ENCODE measurements at places on chromosomes 4 and X. TPM values are rescaled to one million over a fixed set of nuclear protein-coding genes. Genes with fewer than 3 reads are reported as not detected.
A peak's percentile ranks its signal among the peaks of the same experiment; 100 is the strongest.

DNA sequence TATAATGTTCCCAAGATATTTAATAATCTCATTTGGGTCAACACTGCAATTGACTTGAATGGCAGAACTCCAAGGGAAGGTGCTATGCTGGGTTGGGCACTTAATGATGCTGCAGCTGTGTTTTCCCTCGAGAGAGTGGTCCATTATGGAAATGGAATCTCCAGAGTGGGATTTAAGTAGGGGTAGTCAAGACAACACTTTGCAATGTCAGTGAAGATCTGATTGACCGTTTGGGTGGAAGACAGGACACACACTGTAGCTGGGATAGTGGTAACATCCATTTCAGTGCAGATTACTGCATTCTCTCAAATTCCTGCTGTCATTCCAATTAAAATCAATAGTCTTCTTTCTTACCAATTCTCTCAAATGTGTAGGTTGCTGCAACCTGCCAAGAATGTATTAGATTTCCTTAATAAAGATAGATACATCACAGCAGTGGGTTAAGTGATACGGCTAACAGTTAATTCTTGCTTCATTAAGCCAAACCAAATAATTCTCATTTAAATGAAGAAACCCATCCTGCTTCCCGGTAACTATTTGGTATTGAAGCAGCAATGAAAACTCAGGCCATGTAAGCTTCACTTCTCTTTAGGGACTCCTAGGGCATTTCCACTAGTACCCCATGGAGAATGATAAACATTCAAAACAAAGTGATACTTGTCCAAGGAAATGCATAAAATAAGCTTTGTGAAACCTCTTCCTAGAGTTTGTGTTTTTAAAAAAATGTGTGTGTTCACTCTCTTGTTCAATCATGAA, 40.5 kb upstream of the RASGEF1B start:
- no peak for DNase-seq

The SOX3 gene
- not detected for total RNA-seq

The SNCA gene
- total RNA-seq = not detected

DNA sequence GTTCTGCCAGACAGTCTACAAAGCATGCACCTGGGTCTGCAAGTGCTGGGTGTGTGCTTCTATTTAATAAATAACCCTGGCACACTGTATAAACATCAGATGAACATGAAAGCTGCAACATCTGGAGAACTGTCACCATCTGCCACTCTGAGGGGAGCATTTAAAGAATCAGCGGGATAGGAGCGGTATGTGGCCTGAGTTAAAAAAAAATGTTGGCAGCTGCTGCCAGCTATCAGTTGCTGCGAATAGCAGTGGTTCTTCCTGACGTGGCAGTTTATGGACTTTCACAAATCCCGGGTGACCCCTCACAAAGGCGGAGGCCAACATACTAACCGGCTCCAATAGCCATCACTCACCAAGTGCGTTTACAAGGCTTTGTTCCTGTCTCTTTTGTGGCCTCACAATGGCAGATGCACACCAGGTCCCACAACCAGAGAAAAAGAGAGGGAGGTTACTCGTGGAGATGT, 95.1 kb downstream of the RASL11B start:
- no peak for DNase-seq

DNA sequence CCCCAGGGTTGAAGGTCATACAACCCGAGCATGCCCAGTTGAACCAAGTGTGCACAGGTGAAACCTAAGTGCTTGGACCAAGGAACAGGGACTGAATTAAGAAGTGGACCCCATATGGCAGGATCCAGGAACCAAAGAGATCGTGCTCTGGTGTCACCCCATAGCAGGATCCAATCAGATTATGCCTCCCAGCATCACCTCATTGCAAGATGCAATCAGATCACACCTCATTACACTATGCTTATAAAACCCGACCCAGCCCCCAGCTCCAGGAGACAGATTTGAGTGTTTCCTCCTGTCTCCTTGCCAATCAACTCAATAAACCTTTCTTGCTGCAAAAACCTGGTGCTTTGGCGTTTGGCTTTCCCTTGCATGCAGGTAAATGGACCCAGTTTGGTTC, 37.6 kb downstream of the EFHC2 start:
- DNase-seq = peak; percentile 1

The KIAA1210 gene
- total RNA-seq = 0.10 TPM

The CYSLTR1 gene
- total RNA-seq = not detected

The CXXC4 gene
- total RNA-seq = 0.48 TPM

The RAB9A gene
- total RNA-seq = 68.4 TPM

The S100P gene
- not detected for total RNA-seq

The PABPC1L2A gene
- not detected for total RNA-seq

DNA sequence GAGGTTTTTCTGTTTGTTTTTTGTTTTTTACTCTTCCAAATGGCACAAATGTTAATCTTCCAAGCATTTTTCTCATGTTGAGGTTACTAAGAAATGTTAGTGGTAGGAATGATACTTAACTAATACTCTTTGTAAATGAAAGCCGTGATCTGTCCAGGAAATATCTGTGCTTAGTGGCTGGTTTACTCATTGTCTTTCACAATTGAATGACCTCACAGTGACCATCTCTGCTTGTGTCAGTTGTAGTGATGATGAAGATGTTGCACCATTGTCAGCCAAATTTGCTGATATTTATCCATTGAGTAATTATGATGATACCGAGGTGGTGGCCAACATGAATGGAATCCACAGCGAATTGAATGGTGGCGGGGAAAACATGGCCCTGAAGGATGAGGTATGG, 93.5 kb downstream of the TNIP2 start:
- DNase-seq = peak; percentile 22

- peak; percentile 14 for DNase-seq
Observed at GRCh38 chr4:108118505-108118904, 50.2 kb downstream of the LEF1 start.

- peak; percentile 13 for DNase-seq
Observed at GRCh38 chrX:11531226-11531625, 134.5 kb downstream of the ARHGAP6 start.

DNA sequence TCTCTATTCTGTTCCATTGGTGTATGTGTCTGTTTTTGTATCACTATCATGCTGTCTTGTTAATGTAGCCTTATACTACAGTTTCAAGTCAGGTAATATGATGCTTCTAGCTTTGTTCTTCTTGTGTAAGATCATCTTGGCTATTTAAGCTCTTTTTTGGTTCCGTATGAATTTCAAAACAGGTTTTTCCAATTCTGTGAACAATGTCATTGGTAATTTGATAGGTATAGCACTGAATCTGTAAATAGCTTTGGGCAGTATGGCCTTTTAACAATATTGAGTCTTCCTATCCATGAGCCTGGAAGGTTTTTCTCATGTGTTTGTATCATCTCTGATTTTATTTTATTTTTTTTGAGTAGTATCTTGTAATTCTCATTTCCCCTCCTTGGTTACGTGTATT, 94.3 kb downstream of the ANAPC10 start:
- DNase-seq = no peak

DNA sequence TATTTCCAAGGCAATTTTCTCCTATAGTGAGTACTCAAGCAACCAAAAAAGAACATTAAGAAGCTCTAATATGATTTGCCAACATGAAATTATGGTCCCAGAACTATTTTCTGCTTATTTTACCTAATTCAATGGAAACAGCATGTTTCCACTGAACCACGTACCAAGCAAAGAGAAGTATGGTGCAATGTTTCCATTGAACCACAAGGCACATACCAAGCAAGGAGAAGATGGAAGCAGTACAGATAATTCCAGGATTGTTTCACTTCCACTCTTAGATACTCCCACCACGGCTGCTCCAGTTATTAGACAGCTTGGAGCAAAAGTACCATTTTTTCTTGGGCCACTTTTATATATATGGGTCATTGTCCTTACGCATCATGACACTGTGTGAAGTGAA, 164.9 kb downstream of the RNF150 start:
- no peak for DNase-seq

- DNase-seq = no peak
Observed at GRCh38 chr4:72568959-72569718, at the start of gene ADAMTS3. ADAMTS3 (minus strand) TSS chr4:72569221; CDS start chr4:72568762, 459 bp downstream.

- DNase-seq = no peak
Observed at GRCh38 chr4:159103384-159103990, 608 bp downstream of the RAPGEF2 start.

The TEX13D gene
- total RNA-seq = not detected

- DNase-seq = no peak
Observed at GRCh38 chrX:153869473-153870287, 16.3 kb downstream of the L1CAM start.

The SFRP2 gene
- total RNA-seq = not detected

The CT45A2 gene
- not detected for total RNA-seq

GRCh38 chr4:41796545-41797210, 48.2 kb upstream of the PHOX2B start:
- peak; percentile 6 for DNase-seq

The SNX12 gene
- total RNA-seq = 101 TPM

The NEUROG2 gene
- not detected for total RNA-seq

DNA sequence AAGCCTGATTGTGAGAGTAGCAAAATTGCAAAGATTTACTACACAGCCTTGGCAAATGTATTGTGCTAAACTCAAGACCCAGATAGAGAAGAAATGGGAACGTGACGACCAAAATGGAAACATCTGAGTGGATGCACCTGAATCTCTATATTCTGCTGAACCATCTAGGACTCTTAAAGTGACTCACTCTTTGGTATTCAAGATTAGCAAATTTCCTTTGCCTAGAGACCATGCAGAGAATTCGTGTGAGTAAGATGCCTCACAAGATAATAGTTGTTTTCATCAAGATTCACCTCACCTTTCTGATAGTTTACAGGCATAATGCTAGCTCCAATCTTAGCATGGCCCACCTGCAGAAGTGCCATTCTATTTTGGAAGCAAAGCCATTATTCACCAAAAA, 14.4 kb upstream of the ATOH1 start:
- peak; percentile 30 for DNase-seq

DNA sequence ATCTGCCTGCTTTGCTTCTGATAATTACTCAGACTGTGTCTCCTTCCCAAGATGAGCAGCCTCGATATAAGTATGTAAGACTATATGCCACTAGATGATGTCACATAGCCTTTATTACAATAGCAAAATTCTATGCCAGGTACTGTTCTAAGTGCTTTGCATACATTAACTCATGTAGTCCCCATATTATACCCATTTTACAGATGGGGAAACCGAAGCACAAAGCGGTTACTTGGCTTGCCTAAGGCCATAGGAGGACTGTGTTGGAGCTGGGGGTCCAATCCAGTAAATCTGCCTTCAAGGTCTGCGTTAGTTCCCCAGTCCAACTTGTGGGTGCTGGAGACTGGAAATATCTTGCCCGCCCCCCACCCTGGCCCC, 826 bp upstream of the SCML1 start:
- no peak for DNase-seq

- no peak for DNase-seq
Observed at GRCh38 chr4:161823450-161823849, 340.4 kb downstream of the FSTL5 start.

DNA sequence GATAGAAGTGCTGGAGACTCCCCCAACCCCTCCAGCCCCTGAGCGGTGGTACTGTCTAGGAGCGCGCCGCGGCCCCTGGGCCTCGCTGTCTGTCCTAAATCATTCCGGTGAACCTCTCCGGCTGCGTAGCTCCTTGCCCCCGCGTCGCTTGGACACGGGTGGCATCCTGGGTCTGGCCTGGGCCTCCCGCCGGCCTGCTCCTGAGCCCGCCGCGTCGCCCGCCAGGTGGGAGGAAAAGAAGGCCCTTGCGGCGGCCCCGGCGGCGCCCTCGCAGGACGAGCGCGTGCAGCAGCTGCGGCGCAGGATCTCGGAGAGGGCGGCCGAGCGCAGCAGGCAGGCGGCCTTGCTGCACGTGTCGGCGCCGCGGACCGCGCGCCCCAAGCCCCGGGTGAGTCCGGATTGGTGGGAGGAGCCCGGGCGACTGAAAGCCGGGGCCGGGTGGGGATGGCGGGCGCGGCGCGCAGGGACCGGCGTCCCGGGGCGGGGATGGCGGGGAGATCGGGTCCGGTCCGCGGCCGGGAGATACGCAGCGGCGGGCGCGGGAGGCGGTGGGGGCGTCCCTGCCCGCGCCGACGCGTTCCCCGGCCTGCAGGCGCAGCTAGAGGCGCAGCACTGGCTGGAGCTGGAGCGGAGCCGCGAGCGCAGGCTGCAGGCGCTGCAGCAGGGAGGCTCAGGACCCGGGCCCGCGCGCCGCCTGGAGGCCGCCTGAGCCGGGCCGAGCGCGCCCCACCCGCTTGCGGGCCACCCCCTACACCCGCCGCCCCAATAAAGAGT, 6.5 kb upstream of the RNF4 start:
- DNase-seq = no peak

DNA sequence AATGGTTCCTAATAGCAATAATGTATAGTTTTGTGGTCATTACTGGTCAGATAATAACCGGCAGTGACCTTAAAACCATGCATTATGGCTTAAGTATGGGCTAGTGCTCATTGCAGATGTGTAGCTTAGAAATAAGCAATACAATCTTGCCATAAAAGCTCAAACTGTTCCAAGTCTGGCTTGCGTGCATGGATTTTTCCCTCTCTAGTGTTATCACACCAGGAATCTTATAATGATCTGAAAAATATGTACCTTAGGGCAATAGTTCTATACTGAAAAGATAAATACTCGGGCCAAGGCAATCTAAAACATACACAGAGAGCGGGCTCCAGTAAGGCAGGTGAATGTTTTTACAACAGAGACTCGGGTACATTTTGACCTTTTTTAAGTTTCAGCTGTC, 157.8 kb downstream of the DHX15 start:
- no peak for DNase-seq

DNA sequence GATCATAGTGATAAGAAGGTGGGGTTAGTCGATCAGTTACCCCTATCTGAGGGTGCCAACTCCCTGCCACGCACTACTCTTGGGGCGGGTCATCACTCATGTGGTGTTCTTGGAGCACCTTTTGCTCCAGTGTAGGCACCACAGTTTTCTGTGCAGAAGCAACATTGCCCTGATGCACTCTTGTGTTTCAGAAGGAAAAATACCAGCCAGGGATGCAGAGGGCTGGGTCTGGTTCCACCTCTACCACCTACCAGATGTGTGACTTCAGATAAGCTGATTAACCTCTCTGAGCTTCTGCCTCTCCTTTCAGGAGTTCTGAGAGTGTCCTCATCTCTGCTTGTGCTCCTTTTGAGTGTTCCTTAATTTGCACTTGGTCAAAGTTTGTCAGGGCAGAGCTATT, 29.9 kb upstream of the PROM1 start:
- no peak for DNase-seq

- DNase-seq = no peak
Observed at GRCh38 chrX:11039926-11040325, 71.2 kb upstream of the HCCS start.

GRCh38 chrX:1076871-1077651, 135.4 kb downstream of the CRLF2 start:
- no peak for DNase-seq

DNA sequence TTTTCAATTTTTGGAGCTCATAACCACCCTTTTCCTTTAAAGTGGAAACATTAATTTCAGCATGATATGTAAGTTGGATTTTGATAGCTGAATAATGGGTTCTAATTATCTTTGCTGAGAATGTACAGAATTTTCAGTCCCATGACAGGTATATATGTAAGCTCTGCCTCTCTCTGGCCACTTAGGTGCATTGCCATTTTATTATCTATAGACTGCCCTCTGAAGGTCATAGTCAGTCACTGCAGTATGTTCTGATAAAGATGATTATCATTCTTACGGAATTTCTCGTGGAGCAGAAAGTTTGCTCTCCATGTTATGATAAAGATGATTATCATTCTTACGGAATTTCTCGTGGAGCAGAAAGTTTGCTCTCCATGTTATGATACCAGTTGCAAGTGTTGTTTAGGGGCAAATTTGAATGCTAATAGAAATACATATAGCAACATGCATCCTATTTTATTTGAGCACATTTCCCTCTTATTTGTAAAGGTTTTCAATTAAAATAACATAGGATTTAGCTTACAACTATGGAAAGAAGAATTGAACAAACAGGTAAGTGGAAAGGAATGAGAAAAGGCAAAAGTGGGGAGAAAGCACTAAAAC, 10.4 kb downstream of the AFP start:
- peak; percentile 44 for DNase-seq
